ENCODE measurements at places on chromosomes 7 and 10.

GRCh38 chr10:126153711-126154628 is 234.3 kb downstream of the ADAM12 start:
- no peak for DNase-seq

DNA sequence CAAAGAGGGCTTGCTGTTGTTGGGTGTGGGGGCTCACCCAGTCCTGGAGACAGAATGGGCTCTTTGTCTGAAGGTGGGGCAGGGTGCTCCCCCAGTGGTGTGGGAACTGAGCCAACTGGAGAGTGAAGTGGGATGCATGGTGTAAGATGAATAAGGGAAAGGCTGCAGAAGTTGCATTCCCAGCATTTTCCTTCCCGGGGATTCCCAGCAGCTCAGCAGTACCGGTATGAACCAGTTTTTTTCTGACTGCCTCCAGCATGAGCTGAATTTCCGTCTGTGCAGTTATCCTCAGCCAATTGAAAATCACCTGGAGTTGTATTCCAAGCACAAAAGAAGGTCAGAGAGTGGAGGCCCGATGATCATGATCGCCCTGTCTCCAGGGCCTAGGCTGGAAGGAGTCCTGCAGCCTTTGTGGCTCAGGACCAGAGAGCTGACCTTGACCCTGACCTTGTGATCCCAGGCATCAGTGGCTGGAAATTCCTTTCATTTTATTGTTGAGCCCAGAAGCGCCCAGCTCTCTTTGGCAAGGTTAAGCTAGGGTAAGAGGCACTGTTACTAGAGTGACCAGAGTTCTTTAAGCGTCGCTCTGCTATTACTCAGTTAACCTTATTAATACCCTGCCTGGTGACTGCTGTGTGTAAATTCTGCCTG is 33.4 kb downstream of the OGDH start:
- DNase-seq = no peak

DNA sequence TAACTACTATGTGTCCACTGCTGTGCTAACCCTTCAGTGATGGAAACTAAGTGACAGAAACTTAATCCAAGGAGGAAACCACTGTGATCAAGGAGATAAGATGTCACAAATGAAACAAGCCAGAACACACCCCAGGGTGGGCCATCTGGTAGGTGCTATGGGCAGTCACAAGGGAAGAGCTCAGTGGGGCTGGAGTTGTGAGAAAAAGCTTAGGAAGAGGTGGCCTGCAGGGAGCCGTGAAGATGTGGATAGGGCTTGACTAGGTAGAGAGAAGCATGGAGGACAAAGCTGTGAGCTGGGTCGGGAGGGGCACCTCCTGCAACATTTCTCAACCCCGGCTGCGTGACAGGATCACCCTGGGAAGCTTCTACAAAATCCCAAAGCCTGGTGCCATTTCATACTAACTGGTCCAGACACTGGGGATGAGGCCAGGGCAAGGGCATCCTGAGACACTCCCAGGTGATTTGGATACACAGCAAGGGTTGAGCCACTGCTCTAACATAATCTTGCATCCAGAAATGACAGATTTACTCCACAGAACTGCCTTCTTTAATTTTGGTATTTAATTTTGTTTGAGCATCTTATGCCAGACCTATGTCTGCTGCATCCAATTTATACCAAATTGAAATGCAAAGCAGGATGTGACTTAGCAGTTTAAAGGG is 69.3 kb downstream of the OSBPL3 start:
- DNase-seq = no peak

- DNase-seq = no peak
These were observed 85.8 kb downstream of the GSAP start for GRCh38 chr7:77330169-77330882.

- DNase-seq = no peak
These were observed 70.1 kb downstream of the PODXL start for GRCh38 chr7:131486346-131486745.

DNA sequence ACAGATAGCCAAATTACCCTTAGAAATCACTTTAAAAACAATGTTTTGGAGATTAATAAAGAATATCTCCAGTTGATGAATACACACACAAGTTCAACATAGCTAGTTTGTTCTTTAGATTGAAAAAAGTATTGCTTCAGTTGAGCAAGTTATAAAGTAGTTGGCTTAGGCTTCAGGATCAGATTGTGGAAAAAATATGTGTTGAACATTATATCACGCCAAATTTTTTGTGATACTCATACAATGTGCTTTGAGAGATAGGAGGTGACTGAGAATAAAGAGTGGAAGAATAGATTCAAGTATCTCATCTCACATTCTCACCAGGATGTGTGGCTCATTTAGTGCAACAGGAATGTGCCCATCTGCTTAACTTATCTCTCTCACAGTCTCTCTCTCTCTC is 553.3 kb downstream of the HTR7 start:
- DNase-seq = no peak

DNA sequence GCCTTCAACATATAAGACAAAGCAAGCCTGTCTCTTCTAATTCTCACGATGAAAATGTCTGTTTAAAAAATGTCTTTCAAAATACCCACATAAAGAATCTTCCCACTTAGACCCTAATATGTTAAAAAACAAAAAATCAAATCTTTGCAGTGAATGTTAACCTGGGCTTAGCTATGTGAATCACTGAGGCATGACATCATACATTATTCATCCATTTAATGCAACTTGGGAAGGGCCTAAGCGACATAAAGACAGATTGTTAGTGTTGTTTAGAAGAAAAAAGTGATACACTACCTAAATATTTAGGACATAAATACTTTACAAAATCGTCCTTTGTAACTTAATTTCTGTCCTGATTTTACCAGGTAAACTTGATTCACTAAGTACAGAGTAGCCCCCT is 648.5 kb upstream of the NRP1 start:
- DNase-seq = no peak

- DNase-seq = no peak
These were observed 700 bp downstream of the NIPSNAP2 start for GRCh38 chr7:55965100-55965470.

DNA sequence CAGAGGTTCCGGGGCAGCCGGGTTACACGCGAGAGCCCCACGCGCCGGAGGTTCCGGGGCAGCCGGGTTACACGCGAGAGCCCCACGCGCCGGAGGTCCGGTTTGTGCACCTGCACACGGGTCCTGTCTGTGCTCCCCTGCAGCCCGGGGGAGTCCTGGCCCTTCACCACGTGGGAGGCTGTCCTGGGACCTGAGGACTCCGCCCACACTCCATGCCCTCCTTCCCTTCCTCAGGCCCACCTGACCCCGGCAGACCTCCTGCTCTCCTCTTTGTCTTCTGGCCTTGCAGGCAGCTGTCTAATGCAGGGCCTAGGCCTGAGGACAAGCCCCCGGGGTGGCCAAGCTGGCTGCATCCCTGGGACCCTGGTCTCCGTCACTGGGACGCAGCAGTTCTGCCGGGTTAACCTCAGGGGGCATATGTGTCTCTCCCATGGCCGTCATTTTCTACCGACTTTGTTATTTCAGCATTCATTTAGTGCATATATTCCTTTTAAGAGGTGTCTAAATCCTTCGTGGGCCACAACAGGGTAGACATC is 374.6 kb downstream of the DNAJB6 start:
- no peak for DNase-seq

GRCh38 chr7:66423729-66424128 is 205.0 kb upstream of the KCTD7 start:
- DNase-seq = no peak
